NCI-H1417 (cell line): ENCODE measurements at places on chromosomes 7 and 10.
A peak's percentile ranks its signal among the peaks of the same experiment; 100 is the strongest.

- DNase-seq = no peak
Observed at GRCh38 chr7:74057987-74058386, 25.6 kb upstream of the LIMK1 start.

DNA sequence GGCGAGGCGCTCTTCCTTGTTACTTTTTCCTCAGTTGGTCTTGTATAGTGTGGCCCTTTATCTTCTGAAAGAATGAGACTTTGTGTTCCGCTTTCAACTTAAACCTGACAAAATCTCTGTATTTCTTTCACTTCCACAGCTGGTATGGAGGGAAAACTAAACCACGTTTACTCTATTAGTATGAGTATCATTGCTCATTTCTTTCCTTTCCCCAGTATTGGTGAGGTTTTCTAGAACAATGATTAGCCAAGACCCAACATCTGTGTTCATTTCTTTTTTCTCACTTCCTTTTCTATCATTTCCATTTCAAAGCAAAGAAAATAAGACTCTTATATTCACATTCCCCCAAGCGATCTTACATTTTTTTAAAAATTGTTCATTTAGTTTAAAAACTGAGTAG, 165.3 kb downstream of the PAXIP1 start:
- no peak for DNase-seq

GRCh38 chr10:17244700-17245365, 16.8 kb downstream of the VIM start:
- DNase-seq = no peak

DNA sequence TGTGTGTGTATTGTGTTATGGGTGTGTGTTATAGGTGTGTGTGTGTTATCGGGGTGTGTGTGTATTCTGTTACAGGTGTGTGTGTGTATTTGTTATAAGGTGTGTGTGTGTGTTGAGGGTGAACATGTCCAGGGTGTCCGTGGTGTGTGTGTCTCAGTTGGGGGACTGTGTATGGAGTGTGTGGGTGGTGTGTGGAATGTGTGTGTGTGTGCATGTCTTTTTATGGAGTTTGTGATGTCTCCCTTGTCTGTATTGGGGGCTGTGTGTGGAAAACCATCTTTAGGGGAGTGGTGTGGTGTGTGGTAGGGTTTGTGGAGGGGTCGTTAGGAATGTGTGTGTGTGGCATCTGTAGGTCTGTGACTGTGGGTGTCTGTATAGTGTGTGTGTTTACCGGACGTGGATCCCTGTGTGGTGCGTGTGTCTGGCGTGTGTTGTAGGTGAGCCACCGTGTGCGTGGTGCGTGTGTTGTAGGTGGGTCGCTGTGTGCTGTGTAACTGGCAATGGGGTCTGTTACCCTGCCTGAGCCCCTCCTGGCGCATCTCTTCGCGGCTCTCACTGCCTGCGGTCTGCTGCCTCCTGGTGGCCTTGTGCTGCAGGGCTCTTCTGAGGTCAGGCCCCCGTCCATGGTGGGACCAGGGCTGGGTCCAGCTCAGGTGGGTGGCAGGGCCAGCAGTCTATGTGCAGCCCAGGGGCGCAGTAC, 61.7 kb downstream of the PALD1 start:
- no peak for DNase-seq

DNA sequence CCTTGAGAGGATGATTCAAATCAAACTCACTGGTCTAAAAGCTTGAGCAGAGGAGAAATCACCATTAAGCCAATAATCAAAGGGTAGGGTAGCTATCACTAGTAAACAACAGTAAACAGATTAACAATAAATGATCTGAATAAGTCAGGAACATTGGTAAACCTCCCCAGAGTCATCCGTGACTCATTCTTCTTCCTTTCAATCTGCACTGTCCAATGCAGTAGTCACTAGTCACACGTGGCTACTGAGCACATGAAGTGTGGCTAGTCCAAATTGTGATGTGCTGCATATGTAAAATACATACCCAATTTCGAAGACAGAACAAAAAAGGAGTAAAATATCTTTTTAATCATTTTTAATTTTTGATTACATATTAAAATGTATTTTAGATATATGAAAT, 64.0 kb downstream of the ERCC6 start:
- DNase-seq = no peak

- no peak for DNase-seq
Observed at GRCh38 chr7:138278601-138279000, 181.5 kb upstream of the TRIM24 start.

- DNase-seq = no peak
Observed at GRCh38 chr10:121873236-121873635, 54.6 kb downstream of the ATE1 start.

GRCh38 chr7:65489260-65489767, 115.7 kb downstream of the ZNF92 start:
- DNase-seq = no peak

- no peak for DNase-seq
Observed at GRCh38 chr10:131769571-131770410, 131.0 kb upstream of the PPP2R2D start.

DNA sequence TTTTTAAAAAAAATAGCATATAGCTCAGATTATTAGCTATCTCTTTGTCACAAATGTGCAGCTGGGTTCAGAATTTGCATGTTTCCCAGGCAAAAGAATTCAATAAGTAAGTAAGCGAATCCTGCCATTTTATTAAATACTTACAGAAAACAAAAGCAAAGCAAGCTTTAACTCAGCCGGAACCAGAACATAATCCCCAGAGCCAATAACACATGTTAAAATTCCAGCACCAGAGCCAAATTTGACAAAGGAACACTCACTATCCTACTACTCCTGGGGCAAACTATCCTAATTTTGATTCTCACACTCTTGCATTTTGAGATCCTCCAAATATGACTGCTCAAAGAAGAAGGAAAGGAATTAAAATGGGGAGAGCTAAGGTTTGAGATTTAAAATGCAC, 32.6 kb downstream of the LRRTM3 start:
- no peak for DNase-seq

DNA sequence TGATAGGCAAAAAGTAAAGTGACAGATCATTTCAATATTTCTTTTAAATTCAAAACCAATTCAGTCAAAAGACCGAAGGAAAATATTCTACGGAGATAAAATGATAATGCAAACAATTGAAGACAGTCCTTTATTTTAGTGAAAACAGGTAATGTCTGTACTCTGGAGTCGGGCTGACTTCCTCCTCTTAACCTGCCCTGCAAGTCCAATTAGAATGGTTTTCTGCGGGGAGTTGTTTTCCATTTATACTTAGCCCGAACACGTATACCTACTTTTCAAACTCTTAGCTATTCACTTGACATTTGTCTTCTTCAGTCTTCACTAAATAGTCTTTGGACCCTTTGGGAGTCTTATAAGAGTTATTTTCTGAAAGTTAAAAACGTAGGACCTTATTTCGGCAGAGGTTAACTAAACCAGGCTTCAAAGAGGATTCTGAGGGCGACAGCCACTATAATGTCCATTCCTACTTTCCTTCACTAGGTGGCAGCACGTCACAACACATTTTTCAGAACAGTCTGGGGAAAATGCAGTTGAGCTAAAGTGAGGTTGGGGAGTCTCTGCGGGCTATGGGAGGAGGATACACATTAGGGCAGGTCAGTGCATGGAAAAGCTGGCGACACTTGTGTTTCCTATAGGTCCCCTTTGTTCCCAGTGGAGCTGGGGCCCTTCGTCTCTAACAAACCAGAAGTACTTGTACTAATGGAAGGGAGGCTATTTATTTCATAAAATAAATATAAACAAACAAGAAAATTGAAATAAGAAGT, 472.0 kb downstream of the KCNMA1 start:
- DNase-seq = peak; percentile 59
